ENCODE measurements at places on chromosomes 7 and 10. TPM values are rescaled to one million over a fixed set of nuclear protein-coding genes. Genes with fewer than 3 reads are reported as not detected.

DNA sequence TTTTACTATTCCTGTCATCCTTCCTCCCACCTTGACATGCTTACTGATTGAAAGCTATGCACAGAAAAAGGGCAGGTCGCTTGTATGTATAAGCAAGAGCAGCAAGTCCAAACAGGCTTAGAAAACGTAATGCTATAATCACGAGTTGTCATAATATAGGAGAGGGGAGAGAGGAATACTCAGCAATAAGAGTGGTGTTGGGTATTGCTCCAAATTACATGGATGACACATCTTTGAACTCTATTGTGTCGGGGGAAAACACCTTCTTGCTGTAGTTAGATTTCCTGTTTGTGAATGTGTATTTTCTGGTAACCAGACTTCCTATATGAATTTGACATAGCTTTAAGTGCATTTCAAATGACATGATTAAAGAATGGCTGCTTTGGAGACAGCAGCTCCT, 7.5 kb downstream of the MET start:
- no peak for DNase-seq

- DNase-seq, result no peak
Measured at GRCh38 chr7:112005205-112005775, 200.9 kb downstream of the DOCK4 start.

- no peak for DNase-seq
Measured at GRCh38 chr10:131355881-131356280, 44.4 kb upstream of the TCERG1L start.

DNA sequence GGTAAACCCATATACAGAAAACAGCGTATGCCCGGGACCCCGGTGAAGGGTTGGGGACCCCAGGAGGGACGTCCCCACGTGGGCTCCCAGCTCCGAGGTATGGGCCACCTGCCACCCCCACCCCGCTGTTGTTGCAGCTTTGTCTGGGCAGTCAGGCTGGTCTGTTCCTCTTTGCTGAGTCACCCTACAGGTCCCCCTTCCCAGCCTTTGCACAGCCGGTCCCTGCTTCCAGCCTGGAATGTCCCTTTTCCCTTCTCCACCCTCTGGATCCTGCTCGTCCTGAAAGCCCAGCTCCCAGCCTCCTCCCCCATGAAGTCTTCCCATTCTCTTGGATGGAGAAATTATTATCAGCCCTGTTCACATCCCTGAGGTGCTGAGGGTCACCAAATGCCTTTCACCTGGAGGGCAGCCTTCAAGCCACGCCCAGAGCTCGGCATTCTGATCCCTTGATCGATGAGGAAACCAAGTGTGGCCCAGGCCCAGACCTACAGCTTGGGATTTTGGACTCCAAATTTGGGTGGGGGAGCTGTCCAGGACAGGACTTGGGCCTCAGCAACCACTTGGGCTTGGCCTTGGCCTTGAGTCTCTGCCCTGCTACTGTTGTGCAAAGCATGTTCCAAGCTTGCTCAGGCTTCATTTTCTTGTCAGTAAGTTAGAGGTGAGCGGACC, 2.6 kb downstream of the CLDN4 start:
- DNase-seq, result no peak

The GRM8 gene
- total RNA-seq, result not detected

The SKIDA1 gene
- 0.54 TPM for total RNA-seq

- peak; percentile 90 for DNase-seq
Measured at GRCh38 chr7:30914596-30914995, 2.9 kb downstream of the AQP1 start.

GRCh38 chr7:93117852-93118530, at the start of gene SAMD9:
SAMD9 (minus strand) TSS chr7:93117979; CDS start chr7:93106097, 11,882 bp downstream.
- DNase-seq, result peak; percentile 63

GRCh38 chr10:18699849-18700840, 40.9 kb downstream of the ARL5B start:
- DNase-seq, result no peak

DNA sequence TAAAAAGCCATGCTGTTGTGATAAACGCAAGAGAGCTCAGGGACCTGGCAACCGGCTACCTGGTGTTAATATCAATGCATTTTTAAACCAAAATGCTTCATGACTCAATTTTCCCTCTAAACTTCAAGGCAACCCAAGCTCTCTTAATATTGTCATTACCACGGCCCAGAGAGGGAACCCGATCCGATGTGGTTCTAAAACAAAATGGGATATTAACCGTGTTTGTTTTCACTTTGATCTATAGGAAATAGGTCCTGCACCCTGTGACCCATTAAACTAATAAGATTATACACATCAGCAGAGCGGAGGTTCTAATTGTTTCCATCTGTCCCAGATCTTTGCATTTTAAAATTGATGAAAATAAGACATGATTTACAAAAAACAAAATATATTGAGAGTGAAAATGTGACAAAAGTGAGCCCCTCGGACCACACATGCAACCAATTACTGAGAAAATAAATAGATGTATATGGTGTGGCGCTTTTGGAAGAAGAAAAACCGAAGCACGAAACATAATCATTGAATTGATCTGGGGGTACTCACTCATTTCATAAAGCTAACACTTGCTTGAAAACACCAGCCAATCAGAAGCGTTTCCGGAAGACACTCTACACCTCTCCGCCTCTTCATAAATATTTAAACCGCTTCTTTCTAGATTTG, 290.3 kb upstream of the NFE2L3 start:
- no peak for DNase-seq

DNA sequence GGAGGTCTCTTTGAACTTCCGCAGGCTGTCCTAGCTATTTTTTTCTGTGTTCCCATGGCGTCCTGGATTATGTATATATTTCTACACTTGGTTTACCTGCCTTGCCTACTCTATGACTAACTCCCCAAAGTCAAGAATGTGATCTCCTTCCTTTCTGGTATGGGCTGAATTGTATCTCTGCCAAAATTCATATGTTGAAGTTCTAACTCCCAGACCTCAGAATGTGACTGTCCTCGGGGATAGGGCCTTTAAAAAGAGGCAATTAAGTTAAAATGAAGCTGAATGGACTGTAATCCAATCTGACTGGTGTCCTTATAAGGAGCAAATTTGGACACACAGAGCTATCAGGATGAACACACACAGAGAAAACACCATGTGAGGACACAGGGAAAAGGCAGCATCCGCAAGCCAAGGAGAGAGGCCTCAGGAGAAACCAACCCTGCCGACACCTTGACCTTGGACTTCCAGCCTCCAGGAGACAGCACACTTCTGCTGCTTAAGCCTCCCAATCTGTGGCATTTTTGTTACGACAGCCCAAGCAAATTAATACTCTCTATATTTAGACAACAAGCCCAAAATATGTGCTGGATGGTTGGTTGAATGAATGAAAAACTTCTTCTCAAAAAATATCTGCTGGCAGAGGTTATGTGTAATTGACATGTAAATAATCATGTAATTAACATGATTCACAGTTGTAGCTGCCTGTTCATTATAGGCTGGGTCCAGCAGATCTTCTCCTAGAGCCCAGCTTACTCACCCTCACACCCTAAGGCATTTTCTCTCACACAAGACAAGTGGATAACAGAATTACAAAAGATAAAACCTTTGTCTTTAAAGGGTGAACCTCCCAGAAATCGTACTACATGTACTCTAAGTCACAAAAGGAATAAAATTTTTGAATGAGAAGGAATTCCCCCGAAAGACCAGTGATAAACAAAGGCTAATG, 123.7 kb downstream of the CUBN start:
- no peak for DNase-seq

- no peak for DNase-seq
Measured at GRCh38 chr10:14412624-14413023, 81.9 kb upstream of the FRMD4A start.

DNA sequence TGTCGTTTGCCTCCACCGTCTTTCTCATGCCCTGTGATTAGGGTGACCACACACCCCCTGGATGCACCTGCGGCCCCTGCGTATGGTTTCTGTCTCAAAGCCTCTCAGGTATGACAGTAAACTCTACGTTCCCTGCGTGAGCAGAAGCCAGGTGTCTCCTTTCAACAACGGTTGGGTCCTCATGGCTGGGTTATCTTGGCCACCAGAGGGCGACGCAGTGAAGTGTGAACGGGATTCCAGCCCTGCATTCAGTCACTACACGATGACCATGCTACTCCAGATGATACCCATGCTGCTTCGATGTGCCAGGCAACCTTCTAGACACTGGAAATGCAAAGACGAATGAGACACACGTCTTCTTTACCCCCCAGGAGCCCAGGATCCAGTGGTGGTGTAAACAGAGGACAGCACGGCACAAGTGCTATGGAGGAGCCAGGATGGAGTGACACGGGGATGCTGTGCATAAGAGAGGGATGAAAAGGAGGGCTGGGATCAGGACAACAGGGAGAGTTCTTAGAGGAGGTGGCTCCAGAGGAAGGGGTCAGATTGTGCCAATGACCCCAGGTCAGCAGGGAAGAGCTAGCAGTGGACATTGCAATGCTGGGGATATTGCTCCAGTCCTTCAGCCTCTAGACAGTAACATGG, 228.1 kb upstream of the PFKP start:
- no peak for DNase-seq

DNA sequence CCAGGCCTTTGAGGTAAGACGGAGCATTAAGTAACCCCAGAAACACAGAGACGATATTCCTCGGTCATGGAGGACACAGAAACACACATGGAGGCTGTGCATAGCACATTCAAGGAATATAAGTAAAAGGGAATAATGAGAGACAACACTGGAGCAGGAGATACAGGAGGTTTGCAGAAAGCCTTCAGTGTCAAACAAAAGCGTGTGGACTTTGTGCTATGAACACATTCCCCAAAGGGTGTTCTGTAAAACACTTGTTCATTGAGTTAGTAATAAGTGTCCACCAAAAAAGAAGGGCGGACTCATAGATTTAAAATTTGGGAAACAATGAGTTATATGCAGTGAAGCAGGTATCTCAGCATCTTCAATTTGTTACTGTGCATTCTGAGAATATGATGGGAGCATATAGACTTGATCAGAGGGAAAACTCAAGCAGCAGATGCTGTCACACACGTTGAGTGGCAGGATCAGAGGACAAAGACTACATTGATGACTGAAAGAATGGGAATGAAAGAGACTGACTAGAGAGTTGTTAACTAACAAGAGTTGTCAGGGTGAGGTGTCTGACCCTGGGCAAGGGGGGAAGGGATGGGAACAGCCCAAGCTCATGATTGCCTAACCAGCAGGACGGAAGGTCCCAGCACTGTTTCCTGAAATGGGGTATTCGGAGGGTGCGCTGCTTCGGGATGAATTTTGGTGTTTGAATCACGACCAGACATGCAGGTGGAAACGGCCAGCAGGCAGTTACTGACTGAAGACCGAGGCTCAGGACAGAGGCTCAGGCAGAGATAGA, 85.2 kb upstream of the VIPR2 start:
- DNase-seq, result no peak

- no peak for DNase-seq
Measured at GRCh38 chr10:20302033-20302432, 485.8 kb downstream of the PLXDC2 start.

- no peak for DNase-seq
Measured at GRCh38 chr10:60687679-60688078, 90.6 kb upstream of the CDK1 start.

GRCh38 chr7:136403591-136403990, 426.4 kb upstream of the MTPN start:
- DNase-seq, result no peak

- no peak for DNase-seq
Measured at GRCh38 chr7:27842851-27843250, 102.9 kb downstream of the TAX1BP1 start.

The SLC26A3 gene
- total RNA-seq, result 0.13 TPM

GRCh38 chr10:271201-271600, 135.9 kb downstream of the ZMYND11 start:
- no peak for DNase-seq

- no peak for DNase-seq
Measured at GRCh38 chr7:36591636-36592035, 132.7 kb downstream of the AOAH start.

The SMKR1 gene
- 0.42 TPM for total RNA-seq

DNA sequence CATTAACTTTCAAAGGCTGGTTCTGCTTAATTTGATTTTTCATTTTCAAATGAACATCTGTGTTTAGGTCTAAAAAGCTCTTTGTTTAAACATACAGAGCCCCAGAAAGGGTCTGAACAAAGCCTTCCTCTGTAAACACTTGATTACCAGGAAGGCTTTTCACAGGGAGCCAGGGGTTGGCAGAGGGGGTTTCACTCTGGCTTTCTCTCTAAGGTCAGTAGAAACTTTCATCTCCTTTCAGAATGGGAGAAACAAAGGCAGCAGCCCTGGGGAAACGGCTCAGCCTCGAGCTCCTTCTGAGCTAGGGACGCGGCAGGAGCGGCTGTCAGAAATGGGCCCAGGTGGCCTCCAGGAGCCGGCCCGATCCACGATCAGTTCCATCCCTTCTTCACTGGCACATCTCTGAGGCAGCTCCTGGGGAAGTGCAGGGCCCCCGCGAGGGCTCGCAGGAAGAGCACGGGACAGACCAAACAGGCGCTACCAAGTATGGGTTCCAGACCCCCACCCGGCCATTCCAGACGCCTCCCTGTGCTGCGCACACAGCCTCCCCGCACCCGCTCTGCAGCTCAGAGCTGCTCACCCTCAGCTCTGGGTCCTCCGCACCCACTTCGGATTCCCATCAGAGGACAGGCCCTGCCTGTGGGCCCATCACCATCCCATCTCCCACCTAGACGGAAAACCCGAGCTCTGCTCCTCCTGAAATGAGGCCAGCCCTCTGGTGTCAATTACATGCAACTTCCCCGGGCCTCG, 124.1 kb downstream of the MAD1L1 start:
- DNase-seq, result no peak

- DNase-seq, result no peak
Measured at GRCh38 chr10:7258948-7259523, 151.8 kb downstream of the SFMBT2 start.

DNA sequence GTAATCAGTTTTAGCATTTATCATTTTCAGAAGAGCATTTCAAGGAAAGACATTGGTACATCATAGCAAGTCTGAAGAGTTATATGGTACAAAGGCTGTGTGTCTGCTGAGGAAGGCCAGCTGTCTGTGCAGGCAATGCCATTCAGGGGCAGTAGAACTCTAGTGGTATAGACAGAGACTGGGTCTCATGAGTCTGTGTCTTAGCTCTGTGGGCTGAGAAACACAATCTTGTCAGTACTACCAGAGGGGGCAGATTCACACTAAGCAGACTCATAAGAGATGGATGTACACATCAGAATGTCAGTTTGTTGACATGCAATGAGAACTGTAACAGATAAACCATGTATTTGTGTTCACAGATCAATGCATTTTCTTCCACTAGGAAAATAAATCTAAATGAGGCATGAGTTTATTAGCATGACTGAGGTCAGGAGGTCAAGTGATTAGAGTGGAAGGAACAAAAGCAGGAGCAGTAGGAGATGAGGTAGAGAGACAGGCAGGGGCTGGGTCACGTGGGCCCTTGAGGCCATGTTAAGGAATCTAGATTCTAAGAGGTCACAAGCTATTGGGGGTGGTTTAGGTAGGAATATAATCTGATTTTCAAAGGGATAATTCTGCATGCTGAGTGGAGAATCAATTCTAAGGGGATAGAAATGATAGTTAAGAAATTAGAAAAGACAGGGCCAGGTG, 7.5 kb upstream of the GGCT start:
- no peak for DNase-seq

The STK32C gene
- 6.3 TPM for total RNA-seq

- no peak for DNase-seq
Measured at GRCh38 chr7:17411922-17412321, 113.5 kb downstream of the AHR start.

- DNase-seq, result peak; percentile 65
Measured at GRCh38 chr10:133156674-133157579, 3.1 kb upstream of the KNDC1 start.

- no peak for DNase-seq
Measured at GRCh38 chr10:60962946-60963345, 19.0 kb upstream of the RHOBTB1 start.

Measured in lower leg skin (tissue), 4 donors.